ENCODE measurements at places on chromosomes 2 and 18.

- DNase-seq, result no peak
Measured at GRCh38 chr2:28678944-28679343, 72.7 kb upstream of the PPP1CB start.

DNA sequence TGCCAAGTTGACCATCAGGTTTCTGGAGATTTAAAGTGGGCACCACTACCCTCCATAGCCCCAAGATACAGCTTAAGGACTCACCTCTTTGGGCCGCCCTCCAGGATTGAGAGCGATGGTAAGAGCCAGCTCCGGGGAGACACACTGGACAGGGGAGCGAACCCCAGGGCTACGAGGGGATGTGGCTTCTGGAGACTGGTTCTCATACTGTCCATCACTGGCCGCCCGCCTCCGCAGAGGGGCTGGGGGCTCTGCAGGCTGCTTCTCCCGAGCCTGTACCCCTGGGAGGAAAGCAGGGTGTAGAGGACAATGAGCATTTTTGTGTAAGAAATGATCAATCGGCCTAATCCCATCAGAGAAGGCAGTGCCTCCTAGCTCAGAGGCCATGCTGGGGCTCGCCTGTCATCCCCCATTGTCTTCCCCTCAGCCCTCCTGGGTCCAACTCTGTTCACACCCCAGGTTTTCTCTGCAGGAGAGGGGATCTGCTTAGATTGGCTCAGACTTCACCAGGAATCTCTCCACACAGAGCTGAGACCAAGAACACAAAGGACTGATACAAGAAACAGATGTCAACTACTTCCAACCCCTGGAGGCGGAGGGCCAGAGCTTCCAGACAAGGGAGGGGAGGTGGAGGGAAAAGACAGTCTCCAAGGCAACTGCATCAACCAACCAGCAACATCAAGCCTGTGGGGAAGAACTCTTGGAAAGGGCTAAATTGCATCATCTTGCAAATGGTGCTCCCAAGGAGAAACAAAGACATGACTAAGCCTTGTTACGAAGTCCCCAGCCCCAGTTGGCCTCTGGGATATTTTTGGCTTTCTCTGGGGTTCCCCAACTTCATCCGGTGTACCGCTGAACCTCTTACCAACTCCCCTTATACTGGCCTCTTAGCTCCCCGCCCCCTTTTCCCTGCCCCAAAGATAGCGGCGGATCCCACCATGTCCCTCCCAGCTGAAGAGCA lies 166.6 kb downstream of the TNS1 start:
- DNase-seq, result peak; percentile 62

GRCh38 chr2:159185401-159186130 lies 100.9 kb downstream of the WDSUB1 start:
- DNase-seq, result no peak

DNA sequence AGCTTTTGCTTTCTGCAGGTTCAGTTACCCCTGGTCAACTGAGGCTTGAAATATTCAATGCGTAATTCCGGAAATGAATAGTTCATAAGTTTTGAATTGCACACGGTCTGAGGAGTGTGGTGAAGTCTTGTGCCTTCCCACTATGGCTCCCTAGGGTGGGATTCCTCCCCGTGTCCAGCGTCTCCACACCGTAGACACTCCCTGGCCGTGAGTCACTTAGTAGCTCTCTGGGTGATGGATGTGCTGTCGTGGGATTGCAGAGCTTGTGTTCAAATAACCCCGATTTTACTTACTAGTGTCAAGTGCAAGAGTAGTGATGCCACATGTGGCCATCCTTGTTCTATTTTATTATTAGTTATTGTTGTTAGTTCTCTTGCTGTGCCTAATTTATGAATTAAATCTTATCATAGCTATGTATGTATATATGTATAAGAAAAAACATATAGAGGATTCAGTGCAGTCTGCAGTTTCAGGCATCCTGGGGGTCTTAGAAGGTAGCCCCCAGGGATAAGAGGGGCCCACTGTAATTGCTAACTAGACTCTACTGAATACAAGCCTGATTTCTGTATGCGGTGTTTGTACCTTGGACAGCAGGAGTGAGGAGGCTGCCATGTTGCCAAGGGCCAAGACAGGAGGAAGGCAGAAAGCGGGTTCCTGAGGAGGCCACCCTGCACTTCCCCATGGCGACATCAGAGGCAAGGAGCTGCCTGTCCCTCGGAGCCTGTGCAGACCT lies 47.7 kb upstream of the PDIA6 start:
- no peak for DNase-seq

DNA sequence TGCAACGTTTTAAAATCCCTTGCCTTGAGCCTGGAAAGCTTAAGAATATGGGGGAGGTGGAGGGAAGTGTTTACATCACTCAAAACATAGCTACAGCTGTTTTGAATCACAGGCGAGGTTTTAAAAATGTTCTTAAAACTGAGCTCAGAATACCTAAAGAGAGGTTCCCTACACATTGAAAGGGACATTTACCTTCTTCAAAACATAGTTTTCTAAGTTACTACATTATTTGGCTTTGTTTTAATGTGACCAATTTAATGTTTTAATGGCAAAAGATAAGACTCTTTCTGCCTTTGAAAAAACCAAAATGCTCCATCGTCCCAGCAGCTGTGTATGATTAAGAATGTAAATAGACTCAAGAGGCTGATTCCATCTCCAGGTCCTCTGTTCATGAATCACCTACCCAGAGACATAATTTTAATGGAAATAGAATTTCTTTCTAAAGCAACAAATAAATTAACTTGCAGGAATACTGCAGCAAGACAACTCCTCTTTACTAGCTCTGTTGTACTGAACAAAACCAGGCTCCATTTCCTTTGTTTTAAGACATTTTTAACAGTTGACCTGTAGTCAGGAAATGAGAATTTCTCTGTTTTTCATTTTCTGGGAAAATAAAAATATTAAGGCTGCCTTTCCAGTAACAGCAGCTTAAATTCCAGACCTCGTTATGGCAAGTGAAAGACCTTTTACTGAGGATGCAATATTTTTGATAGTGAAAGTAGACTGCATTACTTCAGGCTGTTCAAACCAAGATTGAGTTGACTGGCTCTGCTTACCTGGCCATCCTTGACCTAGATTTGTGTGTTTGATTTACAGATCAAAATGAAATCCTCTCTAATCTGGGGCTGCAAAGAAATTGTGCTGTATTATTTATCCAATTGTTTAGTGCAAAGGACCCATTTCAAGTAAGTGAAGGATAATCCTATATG lies 33.7 kb upstream of the WDR75 start:
- no peak for DNase-seq

DNA sequence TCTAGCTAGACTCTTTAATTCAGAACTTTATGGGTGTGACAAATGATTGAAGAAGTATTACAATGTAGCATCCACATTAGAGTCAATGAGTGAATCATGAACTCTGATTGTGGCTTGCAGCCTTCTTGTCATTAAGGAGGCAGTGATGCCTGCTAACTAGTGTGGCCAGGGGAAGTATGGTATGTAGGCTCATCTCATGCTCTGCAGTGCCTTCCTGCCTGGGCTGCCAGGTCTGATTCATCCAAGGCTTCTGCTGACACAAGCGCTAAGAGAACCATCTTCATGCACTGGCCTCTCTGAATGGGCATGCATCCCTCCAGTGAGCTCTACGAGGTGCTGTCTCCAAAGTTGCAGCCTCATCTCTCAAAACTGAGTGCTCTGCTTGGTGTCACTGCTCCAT lies 144.3 kb downstream of the MTCL1 start:
- DNase-seq, result no peak

DNA sequence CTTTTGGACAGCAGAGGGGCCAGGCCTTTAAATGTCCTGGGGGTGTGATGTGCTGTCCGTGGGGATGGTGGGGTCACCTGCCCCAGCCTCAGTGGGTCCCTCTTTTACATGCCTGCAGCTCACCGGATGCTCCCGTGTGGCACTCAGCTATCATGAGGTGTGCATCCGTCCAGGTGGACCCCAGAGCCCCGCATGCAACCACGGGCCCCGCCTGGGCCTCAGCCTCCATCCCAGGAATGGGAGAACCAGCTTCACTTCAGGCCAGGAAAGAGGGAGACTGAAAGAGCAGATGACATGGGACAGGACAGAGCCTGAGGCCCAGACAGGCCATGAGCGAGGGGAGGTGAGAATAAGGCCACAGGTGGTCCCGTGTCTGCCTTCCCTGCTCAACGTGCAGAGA lies 37.5 kb downstream of the RAMP1 start:
- no peak for DNase-seq

DNA sequence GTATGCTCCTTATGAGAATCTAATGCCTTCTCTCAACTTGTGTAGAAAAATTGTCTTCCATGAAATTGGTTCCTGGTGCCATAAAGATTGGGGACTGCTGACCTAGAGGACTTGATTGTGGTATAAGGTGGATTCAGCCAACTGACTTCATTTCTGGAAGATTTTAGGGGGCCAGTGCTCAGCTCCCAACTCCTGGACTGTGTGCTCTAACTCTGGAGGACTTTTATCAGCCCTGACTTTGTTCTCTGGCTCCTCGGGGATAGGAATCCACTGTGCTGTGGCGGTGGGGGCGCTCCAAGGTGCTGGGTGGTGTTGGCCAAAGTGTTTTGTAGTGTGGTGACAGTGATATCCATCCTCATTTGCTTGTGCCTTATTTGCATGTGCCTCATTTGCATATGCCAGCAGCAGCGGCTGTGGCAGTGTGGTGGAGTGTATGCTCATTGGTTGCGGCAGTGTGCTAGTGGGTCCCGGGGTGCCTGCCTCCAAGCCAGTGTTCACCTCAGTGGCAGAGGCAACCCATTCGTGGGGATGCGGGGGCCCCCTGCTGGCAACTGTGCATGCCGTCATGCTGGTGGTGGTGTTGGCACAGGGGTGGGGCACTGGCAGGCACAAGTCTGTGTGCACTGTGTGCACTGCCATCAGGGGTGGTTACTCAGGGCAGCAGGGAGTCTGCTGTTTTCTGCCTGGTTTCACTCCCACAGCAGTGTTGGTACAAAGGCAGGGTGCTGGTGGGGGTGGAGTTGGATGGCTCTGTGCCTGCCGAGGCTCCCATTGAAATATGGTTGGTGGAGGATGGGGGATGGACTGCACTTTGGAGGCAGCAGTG lies 19.6 kb downstream of the EHBP1 start:
- no peak for DNase-seq

- no peak for DNase-seq
Measured at GRCh38 chr18:10482363-10482984, 28.0 kb downstream of the APCDD1 start.

DNA sequence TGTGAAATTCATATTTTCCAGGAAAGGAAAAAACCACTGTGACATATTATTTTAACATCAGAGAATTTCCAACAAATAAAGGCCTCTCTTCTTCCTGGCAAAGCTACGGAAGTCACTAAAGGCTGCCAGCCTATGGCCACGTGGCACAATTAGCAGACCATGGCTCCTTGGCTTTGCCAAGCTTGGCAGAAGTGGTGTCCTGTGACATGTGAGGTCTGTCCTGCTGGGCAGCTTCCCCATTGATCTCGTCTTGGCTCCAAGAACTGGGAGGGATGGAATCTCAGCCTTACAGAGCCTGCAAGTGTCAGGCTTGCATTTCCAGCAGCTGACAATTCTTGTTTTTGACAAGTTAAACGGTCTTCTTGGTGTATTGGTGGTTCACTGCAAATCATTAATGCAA lies 226.9 kb upstream of the THSD7B start:
- DNase-seq, result no peak

DNA sequence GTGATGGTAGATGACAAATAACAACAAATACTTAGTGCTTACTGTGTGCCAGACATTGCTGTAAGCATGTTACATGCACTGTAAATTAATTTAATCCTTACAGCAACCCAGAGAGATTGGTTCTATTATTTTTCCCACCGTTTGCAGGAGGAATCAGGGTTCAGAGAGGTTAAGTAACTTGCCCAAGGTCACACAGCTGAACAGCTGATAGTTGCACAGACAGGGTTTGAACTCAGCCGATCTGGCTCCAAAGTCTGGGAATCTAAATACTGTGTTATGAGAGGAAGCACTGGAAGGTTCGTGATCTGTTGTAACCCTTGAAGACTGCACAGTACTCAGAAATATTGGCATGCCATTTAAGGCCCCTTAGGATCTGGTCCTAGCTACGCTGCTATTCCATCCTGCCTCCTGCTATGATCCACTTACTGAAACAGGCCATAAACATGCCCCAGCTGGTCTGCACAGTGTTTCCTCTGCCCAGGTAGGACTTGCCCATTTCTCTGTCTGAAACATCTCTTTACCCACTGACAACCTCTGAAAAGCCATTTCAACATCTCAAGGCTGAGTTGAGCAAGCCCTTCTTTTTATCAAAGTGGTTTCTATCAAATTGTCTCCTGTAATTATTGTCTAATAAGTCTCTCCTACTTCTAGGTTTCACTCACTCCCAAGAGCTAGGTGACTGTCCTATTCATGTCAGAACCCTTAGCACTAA lies 40.4 kb upstream of the MRPL33 start:
- no peak for DNase-seq

- no peak for DNase-seq
Measured at GRCh38 chr2:35292199-35292598, 1063.4 kb upstream of the CRIM1 start.

DNA sequence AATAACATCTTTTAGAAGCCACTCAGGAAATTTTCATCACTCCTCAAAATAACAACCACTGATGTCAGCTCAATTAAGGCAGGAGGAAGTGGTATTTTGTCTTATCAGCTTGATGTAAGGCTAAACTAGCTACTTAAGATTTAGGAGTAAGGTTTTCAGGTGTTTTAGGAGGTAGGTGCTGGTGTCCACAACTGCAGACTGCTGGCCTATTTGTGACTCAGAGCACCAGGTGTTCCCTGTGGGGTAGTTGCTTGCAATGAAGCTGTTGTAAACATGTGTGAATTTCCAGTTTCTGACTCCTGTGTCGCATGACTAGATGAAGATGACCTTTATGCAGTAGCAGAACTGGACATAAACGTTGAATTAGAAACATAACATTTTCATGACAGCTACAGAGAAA lies 164.2 kb downstream of the THSD7B start:
- DNase-seq, result no peak

- no peak for DNase-seq
Measured at GRCh38 chr18:23101861-23102432, 33.3 kb upstream of the CABLES1 start.

DNA sequence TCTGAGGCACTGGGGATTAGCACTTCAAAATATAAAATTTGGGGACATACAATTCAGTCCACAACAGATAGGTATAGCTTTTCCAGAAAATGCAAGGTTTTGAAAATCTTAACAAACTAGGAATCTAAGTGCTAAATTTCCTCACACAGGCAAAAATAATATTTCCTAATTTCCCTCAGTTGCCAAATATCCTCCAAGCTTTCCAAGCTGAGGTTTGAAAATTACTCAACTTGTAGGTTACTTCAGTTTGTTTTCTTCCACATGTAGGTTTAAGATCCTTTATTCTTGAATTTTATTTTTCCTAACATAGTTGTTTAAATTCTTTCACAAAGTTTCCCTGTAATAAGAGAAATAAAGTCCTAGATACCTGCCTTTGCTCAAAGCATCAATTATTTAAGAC lies 192.9 kb upstream of the NRXN1 start:
- DNase-seq, result no peak

- no peak for DNase-seq
Measured at GRCh38 chr2:197710424-197711042, 5.4 kb downstream of the MARS2 start.

DNA sequence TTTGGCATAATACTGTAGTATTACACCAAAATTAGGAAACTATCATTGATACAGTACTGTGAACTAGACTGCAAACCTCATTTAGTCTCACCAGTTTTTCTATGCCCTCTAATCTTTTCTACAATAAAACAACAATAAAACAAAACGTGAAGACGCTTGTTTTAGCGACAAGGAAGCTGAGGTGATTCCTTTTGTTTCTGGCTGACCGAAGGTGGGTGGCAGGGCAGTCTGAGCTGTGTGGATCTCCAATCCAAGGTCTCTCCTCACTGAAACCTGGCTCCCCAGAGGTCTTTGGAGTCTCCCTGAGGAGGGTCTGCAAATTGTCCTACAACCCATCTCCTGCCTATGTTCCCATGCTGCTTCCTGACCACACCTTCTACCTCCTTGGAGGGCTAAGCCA lies 59.3 kb downstream of the ARMC9 start:
- DNase-seq, result no peak
